ENCODE measurements at places on chromosomes 3 and 15.

GRCh38 chr3:159929171-159930141 lies 59.2 kb upstream of the IL12A start:
- DNase-seq = peak; percentile 58

- DNase-seq = no peak
Measured at GRCh38 chr15:85473455-85473854, 93.1 kb downstream of the AKAP13 start.

DNA sequence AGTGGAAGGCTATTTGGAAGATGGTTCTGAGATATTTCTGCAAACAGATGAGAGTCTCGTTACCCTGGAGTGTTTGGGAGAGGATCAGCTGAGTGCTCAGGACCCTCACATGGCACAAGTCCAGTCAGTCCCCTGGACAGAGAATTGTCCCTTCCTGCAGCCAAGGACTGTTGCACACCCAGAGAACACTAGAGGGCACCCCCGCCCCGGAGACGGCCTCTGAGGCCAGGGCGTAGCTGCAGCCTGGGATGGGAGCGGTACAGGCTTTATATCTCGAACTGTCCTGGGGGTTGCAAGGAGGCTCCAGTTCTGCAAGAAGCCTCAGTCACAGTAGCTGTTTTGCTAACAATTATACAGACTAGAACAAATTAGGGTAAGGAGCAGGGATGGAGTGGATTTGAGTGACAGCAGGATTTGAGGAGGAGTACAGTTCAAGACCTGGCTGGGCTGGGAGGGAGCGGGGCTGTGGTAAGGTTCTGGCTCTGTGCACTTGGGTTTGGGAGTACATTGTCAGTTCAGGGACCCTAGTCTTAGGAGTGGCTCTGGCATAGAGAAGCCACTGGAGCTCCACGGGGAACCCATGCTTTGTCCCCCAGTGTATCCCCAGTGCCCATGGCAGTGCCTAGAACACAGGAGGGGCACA lies 67.6 kb upstream of the HACD2 start:
- peak; percentile 33 for DNase-seq

GRCh38 chr15:87739866-87740265 lies 516.7 kb downstream of the NTRK3 start:
- DNase-seq = no peak

- no peak for DNase-seq
Measured at GRCh38 chr15:86595741-86596140, 516.1 kb downstream of the AGBL1 start.

DNA sequence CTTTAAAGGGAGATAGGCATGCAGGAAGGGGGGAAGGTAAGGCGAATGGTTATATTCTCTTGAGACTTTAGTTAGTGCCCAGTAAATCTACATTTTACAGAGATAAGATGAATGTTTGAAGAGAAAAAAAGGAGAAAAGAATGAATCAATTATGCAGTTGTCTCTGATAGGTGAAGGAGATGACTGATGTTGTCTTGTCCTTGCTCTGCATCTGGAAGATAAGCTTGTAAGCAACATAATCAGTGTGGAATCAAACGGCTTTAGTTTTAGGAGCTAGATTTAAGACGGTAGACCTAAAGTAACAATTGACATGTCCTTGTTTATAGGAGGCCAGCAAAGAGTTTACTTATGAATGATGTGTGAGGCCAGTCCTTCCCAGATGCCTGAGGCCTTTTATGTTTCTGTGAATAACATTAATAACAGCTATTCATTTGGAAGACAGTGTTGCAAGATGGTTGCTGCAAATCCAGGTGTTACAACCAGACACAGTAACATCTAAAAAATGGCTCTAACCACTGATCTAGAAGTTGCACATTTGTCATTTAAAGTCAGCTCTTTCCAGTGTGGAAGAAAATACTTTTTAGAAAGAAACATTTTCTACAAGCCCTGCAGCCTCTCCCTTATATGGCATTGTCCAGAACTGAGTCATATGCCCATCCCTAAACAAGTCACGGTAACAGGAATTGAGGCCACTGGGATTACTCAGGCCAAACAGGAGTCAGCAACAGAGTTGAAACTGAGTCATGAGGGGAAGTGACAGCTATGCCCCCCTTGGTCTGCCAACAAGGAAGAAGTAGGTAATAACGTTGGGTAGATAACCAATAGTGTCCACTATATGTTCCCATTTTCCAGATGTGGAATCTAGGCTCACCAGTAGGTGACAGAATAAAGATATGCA lies 77.5 kb upstream of the FBN1 start:
- DNase-seq = no peak

DNA sequence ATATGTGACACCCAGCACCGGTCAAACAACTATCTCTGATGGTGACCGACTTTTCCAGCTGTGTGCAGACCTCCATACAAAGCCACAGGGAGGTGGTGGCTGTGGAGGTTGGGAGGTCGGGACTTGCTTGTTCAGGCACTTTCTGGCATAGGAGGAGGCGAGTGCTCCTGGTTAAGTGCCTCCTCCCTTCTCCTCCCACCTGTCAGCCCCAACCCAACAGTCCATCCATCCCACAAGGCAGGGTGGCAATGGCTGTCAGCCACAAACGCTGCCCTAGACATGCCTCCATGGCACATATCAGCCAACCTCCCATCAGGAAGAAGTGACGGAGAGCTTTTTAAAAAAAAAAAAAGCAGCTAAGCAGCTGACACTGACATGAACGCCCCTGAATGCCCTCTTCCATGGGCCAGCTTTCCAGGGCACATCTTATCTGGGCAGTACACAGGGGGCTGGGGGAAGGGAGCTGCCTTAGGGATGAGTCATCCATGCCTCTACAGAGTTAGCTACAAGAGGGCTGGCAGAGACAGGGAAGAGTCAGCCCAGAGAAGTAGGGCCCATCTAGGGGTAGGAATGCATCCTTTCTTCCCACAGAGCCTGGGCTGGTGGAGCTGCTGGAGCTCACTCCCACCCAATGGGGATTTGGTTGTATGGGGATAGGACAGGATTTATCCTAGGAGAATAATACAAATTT lies 41.2 kb downstream of the CCDC12 start:
- DNase-seq = no peak

- no peak for DNase-seq
Measured at GRCh38 chr15:32671339-32672325, 30.1 kb downstream of the SCG5 start.
